ENCODE measurements at places on chromosomes 3 and 15.
A peak's percentile ranks its signal among the peaks of the same experiment; 100 is the strongest.

DNA sequence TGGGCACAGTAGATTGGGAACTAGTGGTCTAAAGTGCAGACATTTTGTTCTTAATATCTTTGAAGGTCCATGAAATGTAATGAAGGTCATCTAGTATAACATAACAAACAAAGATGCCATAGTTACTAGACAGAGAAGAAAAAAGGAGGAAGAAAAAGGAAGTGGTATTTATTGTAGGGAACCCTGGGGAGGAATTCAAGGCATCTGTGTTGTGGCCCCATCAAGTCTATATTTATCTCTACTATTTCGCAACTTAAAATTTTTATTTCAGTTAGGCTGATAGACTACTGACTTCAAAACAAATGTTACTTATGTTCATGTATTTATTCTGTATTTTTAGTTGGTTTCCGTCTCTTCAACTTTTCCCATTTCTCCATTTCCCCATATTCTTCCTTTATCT lies 48.9 kb upstream of the ZDHHC23 start:
- no peak for DNase-seq

DNA sequence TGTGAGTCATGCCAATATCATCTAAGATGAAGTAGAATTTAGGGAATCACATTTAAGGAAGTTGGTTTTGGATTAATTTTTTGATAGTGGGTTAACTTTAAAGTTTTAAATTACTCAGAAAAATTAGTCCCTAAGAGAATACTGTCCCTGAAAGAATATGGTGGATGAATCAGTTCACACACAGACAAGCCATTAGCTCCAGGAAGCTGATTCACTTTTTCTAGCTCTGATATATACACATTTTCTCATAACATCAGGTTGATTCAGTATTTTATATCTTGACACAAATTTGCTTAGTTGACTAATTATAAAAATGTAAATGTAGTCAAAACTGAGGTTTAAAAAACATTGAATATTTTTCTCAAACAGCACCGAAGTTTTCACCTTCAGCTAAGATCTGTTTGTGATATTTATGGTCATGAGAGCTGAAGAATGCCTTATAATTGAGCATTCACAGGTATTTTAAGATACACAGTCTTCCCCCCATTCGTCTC lies 55.1 kb downstream of the MYH15 start:
- no peak for DNase-seq

DNA sequence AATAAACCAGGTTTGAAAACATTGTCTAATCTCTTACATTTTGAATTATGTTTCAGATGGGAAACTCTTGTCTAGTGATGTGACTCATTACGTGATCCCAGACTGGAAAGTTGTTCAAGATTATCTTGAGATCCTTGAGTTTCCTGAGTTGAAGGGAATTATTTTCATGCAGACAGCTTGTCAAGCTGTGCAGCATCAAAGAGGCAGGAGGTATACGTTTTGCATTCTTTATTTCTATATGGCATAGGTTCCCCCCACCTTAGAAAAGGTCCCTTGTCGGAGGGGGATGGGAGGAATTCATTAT lies 1.5 kb downstream of the DIS3L start:
- no peak for DNase-seq

DNA sequence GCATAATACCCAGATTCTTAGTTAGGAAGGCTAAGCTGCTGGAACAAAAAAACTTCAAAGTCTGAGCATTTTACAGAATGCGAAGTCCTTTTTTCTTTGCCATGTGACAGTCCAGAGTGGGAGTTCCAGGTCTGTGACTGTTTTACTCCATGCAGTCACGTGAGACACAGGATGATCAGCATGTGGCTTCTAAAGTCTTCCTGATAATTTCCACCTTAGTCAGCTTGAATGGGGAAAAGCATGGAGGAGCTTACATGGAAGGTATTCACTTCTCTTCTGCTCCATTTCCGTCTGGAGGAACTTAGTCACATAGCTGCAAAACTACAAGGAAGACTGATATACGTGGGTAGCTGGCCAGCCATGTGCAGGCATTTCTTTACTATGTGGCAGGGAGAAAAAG lies 1.7 kb downstream of the SNTN start:
- no peak for DNase-seq

- DNase-seq, result peak; percentile 15
Measured at GRCh38 chr3:135325726-135326235, 530.7 kb downstream of the EPHB1 start.

DNA sequence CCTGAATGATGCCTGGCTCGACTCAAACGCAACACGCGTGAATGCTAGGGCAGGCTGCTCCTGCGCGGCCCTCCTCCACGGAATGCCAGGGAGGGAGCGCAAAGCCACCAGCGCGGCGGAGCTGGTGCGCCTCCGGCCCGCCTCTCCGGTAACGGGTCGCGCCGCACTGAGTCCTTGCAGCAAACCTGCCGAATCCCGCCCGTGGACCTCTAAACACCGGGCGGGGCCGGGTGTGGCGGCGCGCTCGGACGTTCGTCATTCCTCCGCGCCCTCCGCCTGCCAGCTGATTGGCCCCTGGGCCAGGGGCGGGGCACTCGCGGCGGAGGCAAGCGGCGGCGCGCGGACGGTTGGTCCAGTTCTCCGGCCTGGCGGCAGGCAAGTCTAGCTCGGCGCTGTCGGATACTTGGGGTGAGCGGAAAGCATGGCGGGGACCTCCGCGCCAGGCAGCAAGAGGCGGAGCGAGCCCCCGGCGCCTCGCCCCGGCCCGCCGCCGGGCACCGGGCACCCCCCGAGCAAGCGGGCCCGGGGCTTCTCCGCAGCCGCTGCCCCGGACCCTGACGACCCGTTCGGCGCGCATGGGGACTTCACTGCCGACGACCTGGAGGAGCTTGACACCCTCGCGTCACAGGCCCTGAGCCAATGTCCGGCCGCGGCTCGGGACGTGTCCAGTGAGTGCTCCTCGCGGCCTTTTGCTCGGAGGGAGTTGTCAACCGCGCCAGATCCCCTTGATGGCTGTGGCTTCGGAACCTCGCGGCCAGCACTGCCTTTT lies at the start of gene ATRIP:
TSS of gene ATRIP (plus strand) at position 313 of the 769 bp plus-strand sequence. CDS start at position 422, 109 bp downstream.
- peak; percentile 32 for DNase-seq

DNA sequence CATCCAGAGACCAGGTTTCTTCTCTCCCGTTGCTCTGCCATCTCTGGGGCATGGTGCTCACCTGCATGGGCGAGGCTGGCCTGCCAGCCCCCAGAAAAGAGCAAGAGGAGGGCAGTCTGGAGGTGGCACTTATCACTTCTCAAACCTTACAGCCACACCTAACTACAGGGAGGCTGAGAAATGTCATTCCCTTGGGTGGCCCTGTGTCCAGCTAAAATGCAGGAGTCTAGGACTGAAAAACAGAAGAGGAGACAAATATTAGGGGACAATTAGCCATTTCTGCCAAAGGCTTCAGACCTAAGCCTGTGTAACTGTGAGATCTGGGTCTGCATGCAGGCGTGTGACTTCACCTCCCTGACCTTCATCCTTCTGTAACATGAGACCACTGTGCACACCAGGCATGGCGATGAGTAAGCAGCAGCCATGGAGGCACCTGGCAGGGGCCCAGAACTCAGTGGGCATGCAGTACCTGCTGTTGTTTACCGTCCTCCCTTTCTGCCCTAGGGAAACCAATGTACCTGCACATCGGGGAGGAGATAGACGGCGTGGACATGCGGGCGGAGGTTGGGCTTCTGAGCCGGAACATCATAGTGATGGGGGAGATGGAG lies 83.4 kb downstream of the MESD start:
- DNase-seq, result no peak

GRCh38 chr3:143502081-143502480 lies 346.2 kb downstream of the SLC9A9 start:
- no peak for DNase-seq

DNA sequence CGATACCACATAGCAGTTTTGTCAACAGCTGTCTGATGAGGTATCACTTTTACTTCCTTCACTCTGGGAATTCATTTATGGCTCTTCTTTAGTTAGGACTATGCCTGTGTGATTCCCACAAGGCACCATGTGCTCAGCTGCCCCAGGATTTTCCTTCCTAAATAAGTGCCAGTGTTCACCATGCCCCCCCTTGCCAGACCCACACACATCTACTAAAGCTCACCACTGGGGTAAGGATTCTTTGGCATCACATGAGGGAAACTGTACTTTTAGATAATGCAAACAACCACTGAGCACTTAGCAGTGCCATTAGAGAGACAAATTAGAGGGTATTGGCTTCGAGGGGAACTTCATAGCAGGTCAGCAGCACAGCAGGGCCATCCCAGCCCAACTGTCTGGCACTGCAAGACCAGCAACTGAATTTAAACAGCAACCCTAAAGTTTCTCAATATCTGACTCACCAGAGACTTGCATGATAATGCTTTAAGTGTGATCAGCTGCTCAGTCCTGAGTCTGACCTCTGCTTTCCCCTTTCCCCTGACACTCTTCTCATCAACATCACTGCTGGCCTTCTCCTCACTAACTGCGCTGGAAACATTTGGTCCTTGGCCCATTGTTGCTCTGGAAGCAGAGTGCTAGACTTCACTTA lies 114.3 kb downstream of the STAC start:
- DNase-seq, result no peak

DNA sequence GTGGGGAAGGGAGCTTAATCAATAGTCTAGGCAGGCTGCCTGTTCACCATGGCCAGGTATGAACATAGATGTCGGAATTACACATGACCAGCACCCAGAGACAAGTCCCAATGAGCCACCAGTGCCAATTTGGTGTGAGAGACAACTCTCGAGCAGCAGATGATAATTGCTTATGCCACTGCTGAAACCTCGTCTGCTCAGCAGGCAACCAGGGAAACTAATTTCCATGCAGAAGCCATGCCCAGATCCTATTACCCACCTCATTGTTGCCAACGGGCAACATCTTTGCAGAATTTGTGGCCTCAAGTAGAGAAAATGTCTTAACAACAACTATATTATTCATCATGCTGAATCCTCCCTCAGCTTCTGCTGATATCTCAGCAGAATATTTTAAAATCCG lies 84.9 kb downstream of the CGGBP1 start:
- DNase-seq, result no peak

DNA sequence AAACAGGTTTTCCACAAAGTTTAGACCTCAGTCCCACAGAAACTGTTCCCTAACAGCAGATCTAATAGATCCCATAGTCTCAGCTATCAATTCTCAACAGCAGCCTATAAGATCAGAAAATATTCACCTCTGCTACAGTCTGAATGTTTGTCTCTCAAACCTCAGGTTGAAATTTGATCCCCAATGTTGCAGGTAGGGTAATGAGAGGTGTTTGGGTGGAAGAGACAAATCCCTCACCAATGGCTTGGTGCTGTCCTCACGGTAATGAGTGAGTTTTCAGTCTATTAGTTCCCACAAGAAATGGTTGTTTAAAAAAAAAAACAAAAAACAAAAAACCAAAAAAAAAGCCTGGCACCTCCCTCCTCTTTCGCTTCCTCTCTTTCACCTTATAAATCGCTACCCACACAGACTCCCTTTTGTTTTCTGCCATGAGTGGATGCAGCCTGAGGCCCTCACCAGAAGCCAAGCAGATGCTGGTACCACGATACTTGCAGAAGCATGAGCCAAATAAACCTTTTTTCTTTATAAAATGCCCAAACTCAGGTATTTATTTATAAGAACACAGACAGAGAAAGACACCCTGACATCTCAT lies 14.2 kb downstream of the ZNF280D start:
- no peak for DNase-seq

- DNase-seq, result no peak
Measured at GRCh38 chr15:70715840-70716485, 47.4 kb downstream of the UACA start.

DNA sequence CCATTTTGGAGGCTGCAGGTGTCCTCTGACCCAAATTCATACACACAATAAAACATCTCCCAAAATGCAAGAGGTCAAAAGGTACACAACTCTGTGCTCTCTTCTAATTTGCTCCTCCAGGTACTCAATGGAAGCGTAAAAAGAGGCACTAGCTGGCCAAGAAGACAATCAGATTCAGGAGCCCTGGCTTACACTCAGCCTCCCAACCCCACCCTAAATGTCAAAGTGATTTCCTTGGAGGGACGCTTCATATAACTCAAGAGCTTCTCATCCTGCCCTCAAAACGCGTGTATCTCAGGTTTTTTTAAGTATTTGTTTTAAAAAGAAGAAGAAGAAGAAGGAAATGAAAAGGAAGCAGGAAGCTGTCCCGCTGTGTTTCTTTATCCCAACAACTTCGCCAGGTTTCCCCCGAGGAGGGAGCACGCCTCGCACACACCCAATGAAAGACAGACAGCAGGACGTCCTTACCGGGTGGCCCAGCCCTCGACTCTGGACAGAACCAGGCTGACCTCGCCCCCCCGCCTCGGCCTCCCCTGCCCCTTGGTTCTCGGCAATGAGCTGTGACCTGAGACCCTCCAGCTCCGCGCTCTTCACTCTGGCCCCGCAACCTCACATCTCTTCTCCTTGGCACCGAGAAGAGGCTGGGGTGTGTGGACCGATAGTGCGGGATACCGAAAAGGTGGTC lies 620.7 kb upstream of the ZNF385D start:
- DNase-seq, result no peak

DNA sequence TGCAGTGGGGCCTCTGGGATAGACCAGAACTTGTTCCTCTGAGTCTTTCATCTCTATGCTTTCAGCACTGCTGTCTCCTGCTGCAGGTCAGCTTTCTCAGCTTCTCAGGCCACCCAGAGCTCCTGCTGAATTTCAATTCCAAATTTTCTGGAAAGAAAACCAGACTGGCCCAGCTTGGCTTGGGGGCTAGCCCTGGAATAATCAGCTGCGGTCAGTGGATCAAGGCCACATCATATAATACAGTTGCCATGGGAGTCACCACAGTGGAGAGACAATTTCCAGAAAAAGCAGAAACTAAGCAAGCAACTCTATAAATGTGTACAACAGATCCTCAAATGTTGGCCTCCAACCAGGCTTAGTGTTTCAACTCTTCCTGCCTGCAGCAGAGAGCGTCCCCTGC lies 91.1 kb upstream of the SLC24A5 start:
- no peak for DNase-seq

- no peak for DNase-seq
Measured at GRCh38 chr15:67945951-67946700, 106.3 kb upstream of the RNU6-1 start.

DNA sequence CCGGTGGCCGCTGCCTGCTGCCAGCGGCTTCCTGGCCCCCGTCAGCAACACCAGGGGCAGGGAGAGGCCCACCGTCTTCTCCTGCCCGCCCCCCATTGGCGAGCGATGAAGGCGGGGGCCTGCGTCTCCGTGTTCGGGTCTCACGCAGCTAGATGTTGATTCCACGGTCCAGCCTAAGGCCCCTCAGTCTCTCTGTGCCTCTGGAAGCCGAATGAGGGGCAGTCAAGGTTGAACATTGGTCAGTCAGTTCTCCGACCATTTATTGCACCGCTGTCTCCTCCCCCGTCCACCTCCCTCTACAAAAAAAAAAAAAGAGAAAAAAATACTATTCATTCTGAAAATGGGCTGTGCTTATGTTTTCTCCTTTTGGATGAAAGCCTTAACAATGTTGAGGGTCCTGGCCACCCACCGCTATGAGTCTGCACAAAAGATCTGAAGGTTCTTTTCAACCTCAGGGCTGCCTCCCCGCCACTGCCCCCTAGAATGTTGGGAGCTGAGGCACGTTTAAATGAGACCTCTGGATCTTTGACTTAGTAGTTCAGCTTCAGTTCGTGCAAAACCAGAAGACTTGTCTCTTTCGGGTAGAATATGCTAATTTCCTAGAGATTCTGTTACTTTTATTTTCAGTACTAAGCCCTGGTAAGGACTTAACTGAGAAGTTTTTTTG lies 736 bp downstream of the IREB2 start:
- DNase-seq, result no peak

Measured in NCI-H446 treated with DMSO at 0.1 percent for 48 hours (cell line).